ENCODE measurements at places on chromosomes 11 and 22. TPM values are rescaled to one million over a fixed set of nuclear protein-coding genes. Genes with fewer than 3 reads are reported as not detected.

- no peak overlapping the region for H3K4me3 ChIP-seq
- no peak for DNase-seq
Observed at GRCh38 chr22:25896592-25896991, 154.6 kb downstream of the MYO18B start.

GRCh38 chr22:42645341-42645937 lies 3.8 kb downstream of the CYB5R3 start:
- no peak overlapping the region for H3K4me3 ChIP-seq
- no peak for DNase-seq
- peak overlapping the region; percentile 42 for H3K27ac ChIP-seq
- H3K4me1 ChIP-seq, result peaks cover 8% of the 10 kb centered on the region
- H3K27me3 ChIP-seq, result no peaks in the 10 kb centered on the region
- no peaks in the 10 kb centered on the region for H3K36me3 ChIP-seq

DNA sequence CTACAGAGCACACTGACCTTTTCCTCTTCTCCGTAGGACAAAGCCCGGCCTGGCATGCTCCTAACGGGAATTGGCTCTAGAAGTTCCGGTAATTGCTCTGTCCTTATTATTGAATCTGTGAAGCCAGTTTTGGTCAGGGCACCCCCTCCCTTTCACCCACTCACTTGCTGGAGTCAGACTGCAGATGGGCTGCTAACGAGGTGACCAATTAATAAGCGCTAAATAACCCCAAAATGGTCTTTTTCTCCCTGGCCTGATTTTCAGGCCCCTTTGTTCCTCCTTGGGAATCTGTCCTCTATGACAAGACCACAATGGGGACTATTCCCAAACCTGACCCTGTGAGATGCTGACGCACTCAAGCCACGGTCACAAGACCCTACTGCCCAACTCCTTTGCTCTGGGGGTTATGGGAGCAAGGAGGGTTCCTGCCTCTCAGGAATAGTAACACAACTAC lies 610.0 kb upstream of the CADM1 start:
- no peak overlapping the region for H3K4me3 ChIP-seq
- H3K27me3 ChIP-seq, result peaks cover 4% of the 10 kb centered on the region
- H3K27ac ChIP-seq, result no peak overlapping the region

DNA sequence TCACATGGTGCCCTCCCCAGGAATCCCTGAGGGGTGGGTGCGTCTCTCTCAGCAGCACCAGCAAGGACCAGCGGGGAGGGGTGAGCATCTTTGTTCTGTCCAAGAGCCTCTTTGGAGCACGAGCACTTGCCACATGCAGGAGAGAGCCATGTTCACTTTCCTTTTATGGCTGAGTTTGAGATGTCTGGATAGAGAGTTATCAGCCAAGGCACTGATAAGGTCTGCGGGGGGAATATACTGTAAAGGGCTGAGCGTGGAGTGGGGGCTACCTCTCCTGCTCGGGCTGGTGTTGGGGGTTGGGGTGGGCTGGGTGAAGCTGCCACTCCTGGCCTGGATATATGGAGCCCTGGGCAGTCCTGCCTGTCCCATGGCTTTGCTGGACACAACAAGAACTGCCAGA lies 34.9 kb upstream of the CCDC188 start:
- no peaks in the 10 kb centered on the region for H3K36me3 ChIP-seq
- H3K4me3 ChIP-seq, result no peak overlapping the region
- no peak for DNase-seq
- H3K27me3 ChIP-seq, result no peaks in the 10 kb centered on the region
- H3K27ac ChIP-seq, result no peak overlapping the region

GRCh38 chr11:95795627-95796295 lies 5.5 kb downstream of the CEP57 start:
- H3K4me1 ChIP-seq, result 0 out of 2 replicates have a peak, but pooled peaks cover 10% of the 10 kb centered on the region
- H3K27ac ChIP-seq, result no peak overlapping the region
- no peaks in the 10 kb centered on the region for H3K27me3 ChIP-seq
- no peak overlapping the region for H3K4me3 ChIP-seq

DNA sequence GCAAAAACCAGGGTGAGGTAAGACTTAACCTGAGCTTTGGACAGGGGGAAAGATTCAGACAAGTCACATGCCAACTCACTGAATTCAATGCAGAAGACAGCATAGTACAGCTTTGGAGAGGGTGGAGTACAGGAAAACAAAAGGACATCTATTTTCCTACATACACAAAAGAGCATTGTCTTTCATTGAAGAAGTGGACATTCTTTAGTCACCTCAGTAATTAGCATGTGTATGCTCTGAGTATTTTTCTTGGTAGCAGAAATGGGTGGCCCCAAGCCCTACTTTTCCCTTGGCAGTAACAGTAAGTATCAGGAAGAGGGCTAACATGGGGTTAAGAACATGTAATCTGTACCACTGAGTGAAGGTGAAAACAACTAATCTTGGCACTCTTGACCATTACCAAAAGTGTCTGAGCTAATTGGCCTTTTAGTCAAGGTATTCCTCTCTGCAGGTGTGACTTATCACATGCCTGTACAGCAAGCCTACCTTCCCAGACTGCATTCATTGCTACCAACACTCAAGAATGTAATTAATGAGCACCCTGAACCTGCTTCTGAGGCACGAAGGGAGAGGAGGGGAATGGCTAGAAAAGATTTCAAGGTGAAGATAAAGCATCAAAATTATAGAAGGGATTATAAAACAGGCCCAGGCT lies 33.9 kb downstream of the SYTL2 start:
- H3K36me3 ChIP-seq, result no peaks in the 10 kb centered on the region
- no peaks in the 10 kb centered on the region for H3K27me3 ChIP-seq
- H3K4me3 ChIP-seq, result no peak overlapping the region
- peak overlapping the region; percentile 74 for H3K27ac ChIP-seq
- DNase-seq, result no peak

DNA sequence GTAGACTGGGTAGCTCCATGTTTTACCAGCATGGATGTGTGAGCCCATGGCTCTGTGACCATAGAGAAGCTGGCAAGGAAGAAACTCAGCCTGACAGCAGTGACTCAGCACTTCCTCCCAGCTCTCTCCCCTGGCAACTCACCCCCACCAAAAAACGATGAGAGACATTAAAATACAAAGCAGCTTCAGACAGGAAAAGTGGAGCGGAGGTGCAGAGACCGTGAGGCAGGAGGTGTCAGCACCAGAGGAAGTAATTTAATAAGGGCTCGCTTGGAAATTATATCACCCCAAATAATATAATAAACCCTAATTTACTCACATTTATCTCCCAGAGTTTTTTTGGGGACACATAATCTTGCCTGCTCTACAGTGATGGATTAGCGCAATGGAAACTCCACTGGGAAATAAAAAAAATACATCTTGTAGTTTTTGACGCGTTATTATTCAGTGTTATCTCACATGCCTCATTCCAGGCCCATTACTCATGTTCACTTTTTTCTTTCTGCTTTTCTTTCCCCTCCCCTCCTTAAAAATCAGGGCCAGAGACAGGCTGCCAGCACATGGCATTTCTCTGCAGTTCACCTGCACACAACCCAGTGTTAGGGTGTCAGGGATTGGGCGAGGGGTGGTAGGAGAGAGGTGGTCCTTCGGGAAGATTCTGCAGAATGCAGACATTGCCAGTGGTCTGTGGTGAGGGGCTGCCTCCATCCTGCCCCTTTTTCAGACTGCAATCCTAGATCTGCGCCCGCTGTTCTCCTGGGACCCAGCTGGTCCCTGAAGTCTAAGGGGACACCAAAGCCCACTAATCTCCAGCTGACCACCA lies 170.8 kb downstream of the BUD13 start:
- no peak for DNase-seq
- H3K4me1 ChIP-seq, result peaks cover 8% of the 10 kb centered on the region
- no peak overlapping the region for H3K27ac ChIP-seq
- no peak overlapping the region for H3K4me3 ChIP-seq
- no peaks in the 10 kb centered on the region for H3K36me3 ChIP-seq
- H3K27me3 ChIP-seq, result 0 out of 2 replicates have a peak, but pooled peaks cover 1% of the 10 kb centered on the region

- no peaks in the 10 kb centered on the region for H3K36me3 ChIP-seq
- H3K27ac ChIP-seq, result no peak overlapping the region
- no peak for DNase-seq
- no peak overlapping the region for H3K4me3 ChIP-seq
- no peaks in the 10 kb centered on the region for H3K4me1 ChIP-seq
Observed at GRCh38 chr11:28343304-28344233, 235.4 kb downstream of the METTL15 start.

- no peaks in the 10 kb centered on the region for H3K27me3 ChIP-seq
- peaks cover 1% of the 10 kb centered on the region for H3K36me3 ChIP-seq
- H3K27ac ChIP-seq, result no peak overlapping the region
- peaks cover 18% of the 10 kb centered on the region for H3K4me1 ChIP-seq
- peak overlapping the region; percentile 70 for H3K4me3 ChIP-seq
- DNase-seq, result no peak
Observed at GRCh38 chr11:94129512-94130297, 1.1 kb downstream of the PANX1 start.

DNA sequence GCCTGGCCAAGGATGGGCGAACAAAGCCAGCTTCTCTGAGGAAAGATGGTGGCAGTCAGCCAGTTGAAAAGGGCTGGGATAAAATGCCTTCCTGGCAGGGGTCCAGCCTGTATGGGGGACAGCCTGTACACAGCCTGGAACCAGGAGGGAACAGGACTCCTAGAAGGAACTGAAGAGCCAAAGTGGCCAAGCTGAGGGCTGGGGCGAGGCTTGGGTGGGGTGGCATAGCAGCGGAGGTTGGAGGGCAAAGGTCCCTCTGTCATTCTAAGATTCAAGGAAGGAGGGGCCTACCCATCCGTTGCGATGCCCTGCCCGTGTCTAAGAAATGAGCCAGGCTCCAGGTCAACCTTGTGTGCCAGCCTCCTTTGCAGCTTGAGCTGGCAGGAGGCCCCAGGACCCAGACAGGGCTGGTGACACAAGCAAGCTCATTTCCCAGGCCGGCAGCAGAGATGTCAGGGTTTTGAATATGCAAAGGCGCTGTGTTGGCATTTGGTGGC lies 22.6 kb downstream of the FADD start:
- H3K27ac ChIP-seq, result no peak overlapping the region
- H3K36me3 ChIP-seq, result no peaks in the 10 kb centered on the region
- no peak overlapping the region for H3K4me3 ChIP-seq
- peaks cover 22% of the 10 kb centered on the region for H3K4me1 ChIP-seq
- no peak for DNase-seq

DNA sequence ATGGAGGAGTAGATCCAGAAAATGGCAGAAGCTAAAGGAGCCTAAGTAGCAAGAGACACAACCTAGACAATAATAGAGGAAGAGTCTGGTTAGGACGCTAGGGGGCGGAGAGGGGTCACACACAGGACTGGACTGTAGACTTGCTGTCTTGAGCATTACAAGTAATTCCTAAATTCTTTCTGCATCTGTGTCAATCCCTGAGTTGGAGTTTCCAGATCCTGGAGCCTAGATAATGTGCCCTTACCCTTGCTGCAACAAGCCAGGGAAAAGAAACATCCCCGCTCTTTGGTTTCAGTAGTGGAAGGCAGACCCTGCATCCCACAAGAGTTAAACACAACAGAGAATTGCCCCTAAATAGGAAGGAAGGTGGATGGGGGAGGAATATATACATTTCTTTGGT lies 14.9 kb upstream of the CCDC73 start:
- peak; percentile 80 for DNase-seq
- no peak overlapping the region for H3K4me3 ChIP-seq
- H3K36me3 ChIP-seq, result no peaks in the 10 kb centered on the region
- H3K27ac ChIP-seq, result no peak overlapping the region
- no peaks in the 10 kb centered on the region for H3K27me3 ChIP-seq
- no peaks in the 10 kb centered on the region for H3K4me1 ChIP-seq

DNA sequence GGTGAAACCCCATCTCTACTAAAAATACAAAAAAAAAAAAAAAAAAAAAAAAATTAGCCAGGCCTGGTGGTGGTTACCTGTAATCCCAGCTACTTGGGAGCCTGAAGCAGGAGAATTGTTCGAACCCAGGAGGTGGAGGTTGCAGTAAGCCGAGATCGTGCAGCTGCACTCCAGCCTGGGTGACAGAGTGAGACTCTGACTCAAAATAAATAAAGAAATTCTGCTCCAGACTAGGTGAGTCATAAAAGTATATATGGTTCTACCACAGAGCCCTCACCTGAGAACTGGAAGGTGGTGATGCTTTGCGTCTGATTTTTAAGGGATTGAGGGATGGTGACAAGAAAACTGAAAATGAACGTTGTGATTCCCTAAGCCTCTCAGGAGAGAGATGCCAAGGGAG lies 58.4 kb downstream of the NTM start:
- no peak overlapping the region for H3K27ac ChIP-seq
- no peak overlapping the region for H3K4me3 ChIP-seq
- peaks cover 13% of the 10 kb centered on the region for H3K4me1 ChIP-seq
- no peaks in the 10 kb centered on the region for H3K36me3 ChIP-seq
- DNase-seq, result no peak
- no peaks in the 10 kb centered on the region for H3K27me3 ChIP-seq

DNA sequence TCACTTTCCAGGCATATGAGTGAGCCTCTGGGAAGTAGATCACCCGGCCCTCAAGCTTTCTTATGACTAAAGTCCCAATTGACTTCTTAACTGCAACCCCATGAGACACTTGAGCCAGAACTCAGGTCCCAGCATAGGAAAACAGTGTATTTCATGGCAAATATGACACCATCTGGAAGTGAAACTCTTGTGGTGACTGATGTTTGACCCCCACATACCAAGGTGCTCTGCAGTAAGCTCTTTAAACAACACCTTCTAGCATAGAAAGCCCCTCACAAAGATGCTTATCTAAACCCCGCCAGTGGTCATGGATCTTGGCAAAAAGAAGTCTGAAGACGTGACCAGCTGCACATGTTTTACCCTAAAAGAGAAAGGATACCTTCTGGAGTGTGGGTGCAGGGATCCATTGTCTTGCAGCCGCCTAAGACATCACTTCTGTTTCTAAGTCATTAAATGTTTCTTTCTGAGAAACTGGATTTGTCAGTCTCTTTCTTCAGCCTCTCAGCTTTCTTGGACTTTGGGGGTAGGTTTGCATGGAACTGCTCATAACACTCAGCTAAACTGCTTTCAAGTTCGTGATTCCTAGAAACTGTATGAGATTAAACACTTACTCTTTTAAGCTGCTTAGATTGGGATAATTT lies 7.4 kb upstream of the PELI3 start:
- no peaks in the 10 kb centered on the region for H3K27me3 ChIP-seq
- DNase-seq, result peak; percentile 39
- no peaks in the 10 kb centered on the region for H3K36me3 ChIP-seq
- peaks cover 19% of the 10 kb centered on the region for H3K4me1 ChIP-seq
- H3K4me3 ChIP-seq, result no peak overlapping the region
- no peak overlapping the region for H3K27ac ChIP-seq

DNA sequence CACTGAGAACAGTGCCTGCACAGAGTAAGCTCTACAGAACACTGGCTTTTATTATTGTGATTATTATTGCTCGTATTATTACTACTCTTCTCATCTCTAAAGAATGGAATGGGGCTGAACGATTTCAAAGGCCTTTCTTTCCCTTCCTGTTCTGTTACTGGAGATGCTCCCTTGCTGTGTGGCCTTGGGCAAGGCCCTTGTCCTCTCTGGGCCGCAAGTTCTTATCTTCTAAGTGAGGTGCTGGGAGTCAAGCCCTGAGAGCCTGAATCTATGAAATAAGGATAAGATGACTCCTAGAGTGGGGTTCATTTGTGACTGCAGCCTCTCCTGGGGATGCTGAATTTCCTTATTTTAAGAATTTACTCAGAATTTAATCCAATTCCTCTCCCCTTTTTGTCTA lies 113.5 kb downstream of the FBXO7 start:
- H3K4me3 ChIP-seq, result no peak overlapping the region
- no peaks in the 10 kb centered on the region for H3K36me3 ChIP-seq
- H3K27ac ChIP-seq, result no peak overlapping the region
- H3K4me1 ChIP-seq, result no peaks in the 10 kb centered on the region
- no peaks in the 10 kb centered on the region for H3K27me3 ChIP-seq

The KCNA4 gene
- not detected for total RNA-seq

The CLCF1 gene
- 5.8 TPM for total RNA-seq

The KRTAP5-7 gene
- not detected for total RNA-seq

The TTC36 gene
- 3.3 TPM for total RNA-seq

The PKNOX2 gene
- not detected for total RNA-seq

The HMGXB4 gene
- total RNA-seq, result 22.6 TPM
